ENCODE measurements at places on chromosomes 4 and X. TPM values are rescaled to one million over a fixed set of nuclear protein-coding genes. Genes with fewer than 3 reads are reported as not detected.

The TLR3 gene
- 2.1 TPM for total RNA-seq

The SCML2 gene
- total RNA-seq: 9.2 TPM

The VCX3A gene
- total RNA-seq: not detected

The GPR143 gene
- 3.9 TPM for total RNA-seq

The GNRHR gene
- 0.23 TPM for total RNA-seq

The TCEAL3 gene
- total RNA-seq: 21.0 TPM

The TBCK gene
- total RNA-seq: 85.6 TPM

Measured in diencephalon (tissue), 1 donor.